Sciatic nerve (tissue), 2 donors: ENCODE measurements at places on chromosomes 12 and 14.

GRCh38 chr12:14825256-14825655 lies 11.3 kb upstream of the SMCO3 start:
- no peak for DNase-seq

- DNase-seq = no peak
These were observed 5.7 kb upstream of the PLEK2 start for GRCh38 chr14:67417633-67418032.

- no peak for DNase-seq
These were observed 20.9 kb downstream of the RNASE9 start for GRCh38 chr14:20539906-20540305.

GRCh38 chr12:68287106-68287505 lies 33.7 kb upstream of the IL22 start:
- DNase-seq = no peak
